CMK (cell line): ENCODE measurements at places on chromosomes 3 and 15.

- DNase-seq = no peak
Measured at GRCh38 chr15:61527836-61528580, 298.9 kb upstream of the RORA start.

DNA sequence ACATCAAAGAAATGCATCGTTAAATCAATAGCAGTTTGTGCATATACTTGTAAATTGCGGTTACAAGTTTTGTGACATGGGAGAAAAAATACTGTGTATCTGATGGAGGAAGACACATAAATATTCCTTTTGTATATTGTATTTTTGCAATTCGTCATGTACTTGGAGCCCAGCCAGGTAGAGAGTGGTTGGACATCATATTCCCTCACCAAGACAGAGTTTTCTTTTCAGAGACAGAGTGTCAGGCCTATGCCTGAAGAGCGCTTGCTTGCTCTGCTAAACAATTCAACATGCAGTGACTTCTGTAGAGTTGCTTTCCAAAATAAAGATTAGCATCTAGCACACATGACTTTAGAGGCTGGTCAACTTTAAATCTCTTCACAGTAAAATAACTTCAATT is 24.8 kb upstream of the MEIS2 start:
- DNase-seq = no peak

- DNase-seq = no peak
Measured at GRCh38 chr3:170275832-170276231, 53.6 kb downstream of the PRKCI start.

- DNase-seq = peak; percentile 12
Measured at GRCh38 chr15:71114887-71115566, at the start of gene THSD4. Gene THSD4 (plus strand): TSS chr15:71115471.

- DNase-seq = no peak
Measured at GRCh38 chr3:152836269-152836668, 1.3 kb downstream of the P2RY1 start.

DNA sequence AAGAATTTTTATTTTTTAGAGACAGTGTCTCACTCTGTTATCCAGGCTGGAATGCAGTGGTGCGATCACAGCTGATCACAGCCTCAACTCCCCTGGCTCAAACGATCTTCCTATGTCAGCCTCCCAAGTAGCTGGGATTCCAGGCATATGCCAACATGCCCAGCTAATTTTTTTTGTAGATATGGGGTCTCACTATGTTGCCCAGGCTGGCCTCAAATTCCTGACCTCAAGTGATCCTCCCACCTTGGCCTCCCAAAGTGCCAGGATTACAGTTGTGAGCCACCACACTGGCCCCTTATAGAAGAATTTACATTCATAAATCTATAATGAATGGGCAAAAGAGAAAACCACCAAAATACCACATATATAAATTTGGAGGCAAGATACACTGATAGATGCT is 15.2 kb downstream of the SENP7 start:
- DNase-seq = no peak

- DNase-seq = no peak
Measured at GRCh38 chr3:73637042-73637441, 12.3 kb upstream of the PDZRN3 start.

DNA sequence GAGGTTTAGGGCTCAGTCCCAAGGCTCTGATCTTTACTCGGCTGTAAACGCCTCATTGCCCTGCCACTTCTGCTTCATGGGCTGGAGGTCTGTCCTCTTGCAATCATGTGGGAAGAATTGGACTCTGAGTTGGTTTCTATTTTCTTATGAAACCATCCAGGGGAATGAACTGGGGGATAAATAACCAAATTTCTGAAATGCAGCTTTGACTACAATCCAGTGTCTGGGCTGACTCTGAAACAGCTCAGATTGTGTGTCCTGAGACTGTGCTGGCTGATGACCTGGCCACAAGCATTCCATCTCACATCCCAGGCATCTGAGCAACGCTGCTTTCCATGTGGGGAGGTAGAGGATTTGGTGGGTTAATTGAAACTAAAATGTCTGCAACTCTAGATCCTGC is 71.0 kb upstream of the GALNT15 start:
- no peak for DNase-seq

GRCh38 chr15:71373917-71374316 is 258.6 kb downstream of the THSD4 start:
- DNase-seq = no peak

DNA sequence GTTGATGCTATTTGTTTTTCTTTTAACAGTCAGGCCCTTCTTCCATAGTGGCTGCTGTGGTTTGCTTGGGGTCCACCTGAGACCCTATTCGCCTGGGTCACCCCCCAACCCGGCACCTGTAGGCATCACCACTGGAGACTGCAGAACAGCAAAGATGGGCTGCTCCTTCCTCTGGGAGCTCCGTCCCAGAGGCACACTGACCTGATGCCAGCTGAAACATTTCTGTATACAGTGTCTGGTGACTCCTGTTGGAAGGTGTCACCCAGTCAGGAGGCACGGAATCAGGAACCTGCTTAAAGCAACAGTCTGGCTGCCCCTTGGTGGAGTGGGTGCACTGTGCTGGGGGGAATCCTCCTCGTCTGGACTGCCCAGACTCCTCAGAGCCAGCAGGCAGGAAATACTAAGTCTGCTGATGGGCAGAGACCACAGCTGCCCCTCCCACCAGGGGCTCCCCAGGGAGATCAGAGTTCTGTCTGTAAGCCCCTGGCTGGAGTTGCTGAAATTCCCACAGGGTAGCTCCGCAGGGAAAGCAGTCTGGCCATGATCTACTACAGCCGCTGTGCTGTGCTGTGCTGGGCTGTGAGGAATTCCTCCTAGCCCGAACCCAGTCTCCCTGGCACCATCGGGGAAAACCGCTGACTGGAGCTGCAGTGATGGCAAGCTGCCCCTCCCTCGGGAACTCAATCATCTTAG is 248.2 kb downstream of the TBC1D5 start:
- no peak for DNase-seq

GRCh38 chr15:73493922-73494321 is 51.0 kb downstream of the REC114 start:
- no peak for DNase-seq

- no peak for DNase-seq
Measured at GRCh38 chr15:70610541-70610940, 152.8 kb downstream of the UACA start.

GRCh38 chr3:131739211-131739610 is 236.4 kb upstream of the MRPL3 start:
- DNase-seq = no peak

GRCh38 chr3:50584391-50584790 is 15.1 kb downstream of the HEMK1 start:
- no peak for DNase-seq

- no peak for DNase-seq
Measured at GRCh38 chr3:6249679-6250078, 611.2 kb upstream of the GRM7 start.

GRCh38 chr3:143973259-143974021 is 1.8 kb downstream of the DIPK2A start:
- DNase-seq = no peak

DNA sequence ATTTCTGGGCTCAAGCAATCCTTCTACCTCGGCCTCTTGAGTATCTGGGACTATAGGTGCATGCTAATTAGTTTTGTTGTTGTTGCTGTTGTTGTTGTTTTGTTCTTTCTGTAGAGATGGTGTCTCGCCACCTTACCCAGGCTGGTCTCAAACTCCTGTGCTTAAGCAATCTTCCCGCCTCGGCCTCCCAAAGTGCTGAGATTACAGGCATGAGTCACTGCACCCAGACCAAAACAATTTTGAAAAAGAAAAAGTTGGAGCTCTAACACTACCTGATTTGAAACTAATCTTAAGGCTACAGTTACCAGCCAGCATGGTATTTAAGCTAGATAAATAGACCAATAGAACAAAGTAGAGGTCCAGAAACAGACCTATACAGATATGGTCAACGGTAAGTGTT is 29.8 kb downstream of the KPNA1 start:
- no peak for DNase-seq

GRCh38 chr3:14274999-14275961 is 96.7 kb downstream of the LSM3 start:
- no peak for DNase-seq

DNA sequence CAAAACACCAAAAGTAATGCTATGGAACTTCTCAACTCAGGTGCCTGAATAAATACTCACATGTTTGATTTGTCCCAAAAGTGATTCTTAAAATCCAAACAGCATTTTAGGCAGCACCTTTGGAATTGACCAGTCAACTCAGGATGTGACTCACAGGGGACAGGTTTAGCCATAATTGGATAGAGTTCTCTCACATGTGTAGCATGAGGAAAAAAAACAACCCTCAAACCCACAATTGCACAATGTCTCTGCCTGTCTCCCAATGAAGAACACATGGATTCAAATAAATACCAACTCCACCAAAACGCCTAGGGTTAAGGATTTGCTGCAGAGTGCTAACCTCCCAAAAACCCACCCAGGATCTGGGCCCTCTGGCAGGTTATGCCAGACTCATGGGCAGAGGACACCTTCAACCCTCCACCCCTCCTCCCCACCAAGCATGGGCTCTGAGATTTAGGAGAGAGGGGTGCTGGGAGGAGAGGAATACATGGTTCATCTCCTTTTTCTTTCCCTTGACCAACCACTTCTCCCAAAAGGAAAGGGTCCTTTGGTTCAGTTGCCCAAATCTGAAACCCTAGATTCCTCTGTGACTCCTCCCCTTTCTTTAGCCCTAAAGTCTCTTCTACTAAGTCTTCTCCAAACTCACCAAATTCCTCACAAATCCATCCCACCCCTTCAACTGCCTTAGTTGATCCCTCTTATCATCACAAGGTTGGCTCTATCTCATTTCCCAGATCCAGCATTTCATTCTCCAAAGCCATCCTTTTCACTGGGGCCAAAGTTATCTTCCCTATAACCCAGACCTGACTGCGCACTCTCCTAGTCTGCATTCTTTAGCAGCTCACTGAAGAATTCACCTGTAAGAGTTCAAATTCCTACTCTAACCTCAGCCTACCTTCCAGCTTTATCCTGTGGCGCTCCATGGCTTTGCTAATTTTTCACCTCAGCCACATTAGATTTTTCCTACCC is 7.7 kb downstream of the RYK start:
- no peak for DNase-seq

- no peak for DNase-seq
Measured at GRCh38 chr15:78212008-78212407, 22.4 kb downstream of the ACSBG1 start.

GRCh38 chr3:128804017-128804810 is 75.2 kb upstream of the ACAD9 start:
- peak; percentile 32 for DNase-seq

GRCh38 chr3:108477511-108478147 is 32.8 kb downstream of the MYH15 start:
- DNase-seq = peak; percentile 22

GRCh38 chr3:58691997-58692396 is 25.4 kb upstream of the FAM3D start:
- DNase-seq = peak; percentile 52

DNA sequence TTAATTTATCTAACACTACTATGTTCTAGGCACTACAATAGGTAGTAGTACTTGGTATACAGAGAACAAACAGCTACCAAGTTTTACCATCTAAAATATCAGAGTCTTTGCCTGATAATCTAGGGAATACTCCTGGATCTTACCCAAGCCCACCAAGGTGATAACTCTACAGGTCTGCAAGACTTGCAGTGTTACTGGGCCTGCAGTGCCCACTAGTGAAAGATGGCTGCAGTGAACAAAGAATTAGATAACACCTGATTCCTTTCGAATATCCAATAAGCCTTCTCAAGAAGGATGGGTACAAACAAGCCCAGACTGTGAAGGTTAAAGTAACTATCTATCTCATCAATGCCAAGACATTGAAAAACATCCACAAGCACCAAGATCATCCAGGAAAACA is 317.0 kb upstream of the DCBLD2 start:
- DNase-seq = no peak

DNA sequence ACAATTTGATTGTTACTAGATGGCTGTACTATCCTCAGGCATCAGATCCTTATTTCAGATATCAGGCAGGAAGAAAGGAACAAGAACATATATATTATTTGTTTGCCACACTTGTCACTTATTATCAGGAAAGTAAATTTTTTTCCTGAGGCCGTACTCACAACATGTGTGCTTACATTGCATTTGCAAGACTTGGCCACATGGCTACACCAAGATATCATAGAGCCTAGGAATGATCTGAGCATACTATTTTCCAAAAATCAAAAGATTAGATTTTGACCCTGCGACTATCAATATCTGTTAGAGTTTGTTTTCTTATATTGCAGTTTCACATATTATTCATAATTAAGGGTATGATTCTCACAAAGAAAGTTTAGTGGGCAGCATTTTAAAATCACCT is 426.2 kb upstream of the BCHE start:
- DNase-seq = no peak

DNA sequence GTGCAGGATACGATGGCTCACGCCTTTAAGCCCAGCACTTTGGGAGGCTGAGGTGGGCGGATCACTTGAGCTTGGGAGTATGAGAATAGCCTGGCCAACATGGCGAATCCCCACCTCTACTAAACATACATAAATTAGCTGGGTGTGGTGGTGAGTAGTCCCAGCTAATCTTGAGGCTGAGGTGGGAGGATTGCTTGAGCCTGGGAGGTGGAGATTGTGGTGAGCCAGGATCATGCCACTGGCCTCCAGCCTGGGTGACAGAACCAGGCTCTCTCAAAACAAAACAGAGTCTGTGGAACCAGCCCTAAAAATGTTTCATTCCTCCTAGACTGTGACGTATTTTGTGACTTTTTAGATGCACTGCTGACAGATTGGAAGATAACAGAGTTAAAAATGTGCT is 34.3 kb upstream of the RAD51 start:
- no peak for DNase-seq

- no peak for DNase-seq
Measured at GRCh38 chr3:15040844-15041243, 24.3 kb downstream of the MRPS25 start.

GRCh38 chr15:60460931-60461330 is 18.0 kb downstream of the ICE2 start:
- DNase-seq = no peak

- DNase-seq = no peak
Measured at GRCh38 chr3:98972720-98973119, 71.2 kb upstream of the DCBLD2 start.

DNA sequence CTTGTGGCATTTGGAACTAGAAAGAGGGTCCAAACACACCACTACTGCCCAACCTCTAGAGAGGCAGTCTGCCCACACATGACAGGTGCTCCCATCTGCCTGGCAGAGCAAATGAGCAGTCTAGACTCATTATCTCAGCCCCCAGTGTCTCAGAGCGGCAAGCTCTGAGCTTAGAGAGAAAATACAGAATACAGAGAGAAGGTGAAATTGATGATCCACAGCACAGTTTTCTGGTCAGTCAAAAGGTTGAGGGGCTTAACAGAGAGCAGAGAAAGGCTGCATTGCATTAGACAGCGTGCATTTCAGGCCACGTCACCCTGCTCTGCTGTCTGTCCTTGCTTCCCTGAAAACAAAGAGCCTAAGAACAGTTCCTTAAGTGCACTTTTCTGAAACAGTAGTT is 135.1 kb downstream of the KCNMB2 start:
- DNase-seq = no peak
